Amygdala (tissue), 56 donors: ENCODE measurements at places on chromosomes 3 and 15.
A peak's percentile ranks its signal among the peaks of the same experiment; 100 is the strongest.

GRCh38 chr3:38985581-38985980 is 66.2 kb downstream of the SCN11A start:
- no peak for DNase-seq

- no peak for DNase-seq
Observed at GRCh38 chr3:96915445-96915844, 101.1 kb downstream of the EPHA6 start.

DNA sequence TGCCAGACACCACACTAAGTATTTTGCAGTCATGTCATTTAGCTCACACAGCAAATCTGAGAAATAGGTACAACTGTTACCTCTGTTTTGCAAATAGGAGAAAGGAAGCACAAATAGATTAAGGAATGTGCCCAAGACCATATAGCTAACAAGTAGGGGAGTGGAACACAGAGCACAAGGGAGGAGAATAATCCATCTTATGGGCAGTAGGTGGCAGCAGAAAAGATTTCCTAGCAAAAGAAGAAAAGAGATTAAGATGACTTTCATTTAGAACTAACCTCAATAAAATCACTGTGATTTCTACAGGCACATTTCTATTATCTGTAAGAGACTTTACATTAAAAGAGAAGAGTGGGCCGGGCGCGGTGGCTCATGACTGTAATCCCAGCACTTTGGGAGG is 49.1 kb downstream of the NR1I2 start:
- DNase-seq: no peak

GRCh38 chr3:69484507-69485393 is 98.9 kb upstream of the FRMD4B start:
- no peak for DNase-seq

- no peak for DNase-seq
Observed at GRCh38 chr3:101928890-101929289, 79.6 kb downstream of the NFKBIZ start.

GRCh38 chr3:141646760-141647561 is 91.1 kb upstream of the RNF7 start:
- DNase-seq: no peak

DNA sequence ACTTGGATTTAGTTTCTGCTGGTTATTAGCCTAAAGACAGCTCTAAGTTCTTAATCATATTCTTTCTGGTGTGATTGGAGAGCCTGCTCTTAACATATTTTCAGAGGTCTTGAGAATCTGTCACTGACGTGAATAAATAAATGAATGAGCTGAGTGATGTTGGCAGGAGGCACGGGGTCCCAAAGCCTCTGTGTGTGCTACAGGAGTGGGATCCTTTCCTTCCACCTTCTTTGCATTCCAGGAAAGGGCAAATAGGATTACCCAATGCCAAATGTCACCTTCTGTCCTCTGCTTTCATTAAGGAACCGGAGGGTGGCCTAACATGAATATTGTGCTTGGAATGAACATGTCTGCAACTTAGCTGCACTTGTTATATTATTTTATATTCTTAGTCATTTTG is 53.1 kb downstream of the CD47 start:
- no peak for DNase-seq

GRCh38 chr3:64303401-64303800 is 78.1 kb upstream of the PRICKLE2 start:
- DNase-seq: no peak

DNA sequence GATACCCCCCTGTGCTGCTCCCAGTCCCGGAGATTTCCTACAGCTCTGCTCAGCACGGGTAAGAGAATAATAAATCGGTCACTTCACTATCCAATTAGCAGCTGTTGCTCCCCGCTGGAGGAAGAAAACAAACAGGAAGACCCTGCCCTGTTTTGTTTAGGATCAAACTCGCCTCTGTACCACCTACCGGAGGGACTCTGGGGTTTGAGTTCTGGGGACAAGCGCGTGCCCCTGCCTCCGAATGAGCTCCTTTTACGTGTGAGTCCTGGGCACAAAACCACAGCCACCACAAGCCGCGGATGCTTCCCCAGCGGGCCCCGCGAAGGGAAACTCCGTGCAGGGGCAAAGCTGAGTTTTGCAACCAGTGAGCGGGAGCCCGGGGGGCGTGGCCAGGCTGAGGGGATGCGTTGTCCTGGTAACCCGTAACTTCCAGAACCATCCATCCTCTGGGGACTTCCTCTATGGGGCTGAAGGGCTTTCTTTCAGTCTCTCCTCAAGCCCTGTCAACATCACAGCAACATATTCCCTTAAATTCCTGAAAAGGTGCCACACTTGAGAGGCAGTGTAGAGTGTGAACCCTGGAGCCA is 315.7 kb upstream of the PROK2 start:
- DNase-seq: peak; percentile 52

- no peak for DNase-seq
Observed at GRCh38 chr3:185335799-185336198, 27.1 kb upstream of the MAP3K13 start.

DNA sequence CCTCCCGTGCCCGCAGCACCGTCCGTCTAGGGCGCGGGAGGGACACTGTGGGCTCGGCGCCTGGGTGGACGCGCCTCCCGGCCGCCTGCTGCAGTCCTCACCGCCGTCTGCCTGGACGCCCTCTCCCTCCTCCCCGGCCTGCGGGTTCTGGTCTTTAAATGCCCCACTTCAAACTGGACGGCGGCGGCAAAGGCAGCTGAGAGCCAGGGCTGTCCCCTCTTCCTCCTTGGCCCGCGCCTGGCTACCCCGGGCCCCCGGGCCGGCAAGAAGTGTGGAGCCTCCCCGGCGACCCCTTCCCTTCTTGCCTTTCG is 426 bp downstream of the CBLB start:
- DNase-seq: peak; percentile 71

DNA sequence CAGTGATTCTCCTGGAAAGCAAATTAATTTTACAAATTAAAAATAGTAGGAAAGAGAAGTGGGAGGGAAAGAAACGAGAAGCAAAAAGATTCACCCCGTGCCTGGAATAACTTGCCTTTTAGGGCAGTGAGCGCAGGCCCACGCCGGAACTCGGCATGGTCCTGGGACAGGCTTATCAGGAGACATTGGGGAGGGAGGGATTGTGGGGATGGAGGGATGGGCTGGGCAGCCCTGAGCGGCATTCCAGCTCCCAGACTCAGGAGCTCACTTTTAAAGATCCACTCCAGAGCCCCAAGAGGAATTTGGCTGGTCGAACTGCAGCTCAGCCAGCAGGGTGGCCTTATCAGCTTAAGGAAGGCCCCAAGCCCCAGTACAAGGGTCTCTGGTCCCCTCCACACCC is 117.9 kb downstream of the ADCY5 start:
- DNase-seq: no peak

DNA sequence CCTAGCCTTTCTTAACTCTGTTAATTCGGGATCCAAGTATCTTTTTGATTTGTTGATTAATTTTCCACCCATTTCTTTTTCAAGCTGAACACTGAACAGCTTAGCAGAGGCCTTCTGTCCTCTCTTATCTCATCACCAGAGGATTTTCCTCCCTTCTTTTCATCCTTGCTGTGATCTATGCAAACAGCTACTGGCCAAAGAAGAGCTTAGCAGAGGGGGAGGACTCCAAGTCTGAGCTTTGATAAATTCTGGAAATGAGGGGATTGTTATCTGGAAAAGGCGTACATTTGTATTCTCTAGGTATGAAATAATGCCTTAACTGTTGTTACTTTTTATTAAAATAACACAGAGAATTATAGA is 13.4 kb downstream of the DZIP3 start:
- no peak for DNase-seq

DNA sequence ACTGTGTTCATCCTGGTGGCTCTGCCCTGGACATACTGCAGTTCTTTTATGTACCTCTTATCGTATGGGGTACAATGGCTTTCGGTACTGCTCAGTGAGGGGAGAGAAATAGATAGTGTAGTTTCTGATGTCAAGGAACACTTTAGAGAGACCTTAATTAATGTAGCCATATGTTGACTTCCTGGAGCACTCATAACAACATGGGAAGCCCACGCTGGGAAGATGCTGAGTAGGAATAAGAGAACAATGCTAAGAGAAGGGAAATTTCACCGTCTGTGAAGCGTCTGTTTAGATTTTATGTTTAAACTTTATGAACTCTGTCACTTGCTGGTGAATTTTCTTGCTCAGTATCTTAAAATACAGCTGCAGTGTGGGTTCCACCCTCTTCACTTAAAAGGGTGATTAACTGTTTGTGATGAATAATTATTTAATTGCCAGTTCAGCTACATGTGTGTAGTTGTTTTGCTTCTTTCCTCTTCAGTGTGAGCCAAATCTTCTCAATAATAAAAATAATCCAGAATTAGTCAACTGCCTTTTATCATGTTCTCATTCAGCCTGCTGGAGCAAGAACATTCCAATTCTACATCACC is 373.1 kb upstream of the TPRG1 start:
- DNase-seq: no peak

DNA sequence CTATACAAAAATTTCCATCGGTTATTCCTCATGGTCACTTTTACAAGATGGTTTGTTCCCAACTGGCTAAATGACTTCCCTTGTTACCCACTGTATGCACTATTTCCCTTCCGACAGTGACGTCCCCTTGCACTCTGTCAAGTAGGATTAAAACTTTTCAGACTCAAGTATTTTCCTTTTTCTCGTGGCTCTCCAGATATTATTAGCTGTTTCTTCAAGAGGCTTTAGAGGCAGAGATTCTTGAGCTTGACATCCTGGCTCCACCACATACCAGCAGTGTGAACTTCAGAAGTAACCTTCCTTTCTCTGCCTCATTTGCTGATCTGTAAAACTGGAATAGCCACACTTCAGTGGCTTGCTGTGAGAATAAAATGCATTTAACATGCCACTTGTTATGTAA is 14.0 kb downstream of the CSNK1G1 start:
- no peak for DNase-seq

- no peak for DNase-seq
Observed at GRCh38 chr3:77380136-77380535, 340.2 kb downstream of the ROBO2 start.

- DNase-seq: no peak
Observed at GRCh38 chr15:100867433-100867832, 12.2 kb upstream of the ALDH1A3 start.

DNA sequence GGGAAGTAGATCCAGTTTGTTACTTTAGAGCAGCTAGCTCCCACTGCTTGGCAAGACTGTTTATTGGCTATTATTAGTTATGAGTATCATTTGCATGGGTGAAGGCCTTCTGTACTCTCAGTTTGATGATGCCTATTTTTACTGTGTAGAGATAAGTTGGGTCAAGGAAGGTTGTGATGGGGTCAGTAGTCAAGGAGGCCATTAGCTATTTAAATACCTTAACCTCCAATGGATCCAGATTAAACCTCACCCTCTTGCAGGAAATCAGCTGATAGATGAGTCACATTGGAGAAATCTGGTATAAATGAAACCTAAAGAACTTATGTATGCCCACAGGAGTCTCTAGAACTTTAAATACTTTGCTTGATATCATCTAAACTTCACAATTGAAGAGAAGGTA is 45.0 kb downstream of the THBS1 start:
- no peak for DNase-seq

GRCh38 chr15:98996169-98996568 is 11.4 kb downstream of the PGPEP1L start:
- no peak for DNase-seq

- DNase-seq: no peak
Observed at GRCh38 chr3:152769523-152769922, 65.4 kb upstream of the P2RY1 start.

GRCh38 chr3:61454006-61454585 is 107.3 kb upstream of the PTPRG start:
- DNase-seq: no peak

- no peak for DNase-seq
Observed at GRCh38 chr3:196931828-196932587, 10.3 kb downstream of the NCBP2 start.

DNA sequence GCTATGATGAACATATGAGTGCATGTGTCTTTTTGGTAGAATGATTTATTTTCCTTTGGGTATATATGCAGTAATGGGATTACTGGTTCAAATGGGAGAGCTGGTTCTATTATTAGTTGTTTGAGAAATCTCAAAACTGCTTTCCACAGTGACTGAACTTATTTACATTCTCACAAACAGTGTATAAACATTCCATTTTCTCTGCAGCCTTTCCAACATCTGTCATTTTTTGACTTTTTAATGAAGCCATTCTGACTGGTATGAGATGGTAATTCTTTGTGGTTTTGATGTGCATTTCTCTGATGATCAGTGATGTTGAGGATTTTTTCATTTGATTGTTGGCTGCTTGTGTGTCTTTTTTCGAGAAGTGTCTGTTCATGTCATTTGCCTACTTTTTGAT is 1124.2 kb downstream of the NAALADL2 start:
- DNase-seq: no peak

DNA sequence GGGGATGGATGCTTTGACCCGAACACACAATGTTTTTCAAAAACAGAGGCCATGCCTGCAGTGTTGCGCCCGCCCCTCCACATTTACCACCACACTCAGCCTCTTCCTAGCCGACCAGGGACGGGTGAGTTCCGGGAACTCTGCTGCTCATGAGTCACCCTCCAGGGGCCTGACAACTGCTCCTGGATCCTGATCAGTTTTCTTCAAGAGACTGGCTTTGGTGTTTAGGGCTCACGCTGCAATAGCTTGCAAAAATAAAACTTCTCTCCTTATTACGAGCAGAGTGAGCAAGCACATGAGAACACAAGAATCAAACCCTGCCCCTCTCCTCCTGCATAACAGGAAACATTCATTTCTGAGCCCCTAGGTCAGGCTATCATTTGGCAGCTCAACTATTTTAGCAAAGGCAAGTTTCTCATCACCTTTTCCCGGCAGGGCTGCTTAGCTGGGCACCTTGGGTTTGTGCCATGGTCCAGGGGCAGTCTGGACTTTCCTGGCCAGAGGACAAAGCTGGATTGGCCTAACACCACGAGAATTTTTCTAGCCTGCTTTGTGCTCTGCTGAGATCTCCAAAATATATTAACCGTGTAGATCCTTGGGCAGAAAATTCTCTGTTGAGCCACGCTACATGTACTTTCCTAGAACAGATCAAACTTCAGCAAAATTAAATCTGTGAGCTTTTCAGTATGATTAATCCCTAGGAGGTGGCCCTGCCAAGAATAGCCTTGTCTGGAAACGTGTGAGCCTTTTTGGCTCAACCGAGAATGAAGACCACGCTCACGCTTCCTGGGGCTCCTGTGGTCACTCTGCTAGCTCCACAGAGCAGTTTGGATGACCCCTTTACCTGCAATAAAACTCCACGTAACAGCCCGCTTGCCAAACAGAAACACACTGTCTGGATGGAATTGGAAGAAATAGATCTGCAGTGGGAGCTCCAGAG is 52.7 kb upstream of the SPATA12 start:
- DNase-seq: no peak

DNA sequence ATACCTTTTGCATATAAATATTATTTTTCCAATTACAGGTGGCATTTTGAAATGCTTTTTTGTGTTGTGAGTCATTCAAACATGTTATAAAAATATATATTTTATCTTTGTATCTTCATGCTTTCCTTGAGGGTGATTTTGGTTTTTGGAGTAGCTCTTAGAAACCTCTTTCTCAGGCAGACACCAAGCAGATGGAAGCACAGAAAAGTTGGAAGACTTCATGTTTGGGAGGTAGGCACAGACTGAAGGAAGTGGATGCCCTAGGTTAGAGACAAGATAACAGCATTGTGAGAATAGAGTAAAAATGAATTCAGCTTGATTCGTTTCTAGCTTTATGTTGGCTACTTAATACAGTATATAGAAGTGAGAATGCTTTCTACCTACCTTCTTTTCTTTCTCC is 338.3 kb downstream of the NLGN1 start:
- DNase-seq: no peak

GRCh38 chr3:61935814-61936213 is 374.4 kb downstream of the PTPRG start:
- DNase-seq: no peak
